ENCODE measurements at places on chromosomes 16 and 17.

DNA sequence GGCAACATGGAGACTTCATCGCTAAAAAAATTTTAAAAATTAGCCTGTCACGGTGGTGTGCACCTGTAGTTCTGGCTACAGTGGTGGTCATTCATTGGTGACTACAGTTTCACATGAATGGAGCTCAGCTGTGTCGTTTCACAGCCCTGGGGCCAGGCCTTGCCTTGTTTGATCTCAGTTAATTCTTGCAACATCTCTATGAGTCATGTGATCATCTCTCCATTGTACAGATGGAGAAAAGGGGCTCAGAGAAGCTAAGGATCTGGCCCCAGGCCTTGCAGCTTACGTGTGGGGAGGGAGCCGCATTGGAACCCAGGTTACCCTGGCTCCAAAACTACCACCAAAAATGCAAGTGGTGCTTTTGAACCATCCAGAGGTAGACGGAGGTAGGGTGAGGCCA lies 49.4 kb downstream of the GDE1 start:
- no peak for DNase-seq

DNA sequence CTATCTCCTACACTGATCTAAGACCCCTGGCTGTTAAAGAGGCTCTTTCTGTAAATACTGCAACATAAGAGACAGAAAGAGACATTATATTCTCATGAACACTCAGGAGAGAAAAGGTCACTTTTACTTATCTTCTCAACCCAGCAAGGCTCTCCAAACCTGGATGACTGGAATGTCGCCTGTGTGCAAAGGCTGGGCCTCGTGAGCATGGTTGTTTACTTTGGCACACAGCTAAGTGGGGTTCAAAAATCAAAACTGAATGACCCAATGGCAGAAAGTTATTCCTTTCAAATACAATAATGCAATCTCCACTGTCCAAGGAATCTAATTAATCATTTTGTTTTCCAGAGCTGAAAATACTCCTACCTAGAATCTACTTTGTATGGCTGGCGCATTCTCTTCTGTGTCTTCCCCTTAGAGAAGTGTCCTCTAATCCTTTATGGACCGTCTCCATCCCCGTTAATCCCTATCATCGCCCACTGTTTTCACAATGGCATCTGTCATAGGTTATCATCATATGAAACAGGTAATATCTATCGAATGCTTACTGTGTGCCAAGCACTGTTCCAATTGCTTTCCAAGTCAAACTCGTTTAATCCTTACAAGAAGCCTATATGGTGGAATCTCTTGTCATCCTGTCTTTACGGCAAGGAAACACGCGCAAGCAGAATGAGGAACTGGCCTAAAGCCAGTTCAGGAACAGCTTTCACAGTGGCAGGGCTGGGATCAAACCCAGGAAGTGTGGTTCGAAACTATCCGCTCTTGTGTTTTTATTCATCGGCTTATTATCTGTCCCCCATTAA lies 1.3 kb downstream of the SLX4 start:
- DNase-seq, result no peak

DNA sequence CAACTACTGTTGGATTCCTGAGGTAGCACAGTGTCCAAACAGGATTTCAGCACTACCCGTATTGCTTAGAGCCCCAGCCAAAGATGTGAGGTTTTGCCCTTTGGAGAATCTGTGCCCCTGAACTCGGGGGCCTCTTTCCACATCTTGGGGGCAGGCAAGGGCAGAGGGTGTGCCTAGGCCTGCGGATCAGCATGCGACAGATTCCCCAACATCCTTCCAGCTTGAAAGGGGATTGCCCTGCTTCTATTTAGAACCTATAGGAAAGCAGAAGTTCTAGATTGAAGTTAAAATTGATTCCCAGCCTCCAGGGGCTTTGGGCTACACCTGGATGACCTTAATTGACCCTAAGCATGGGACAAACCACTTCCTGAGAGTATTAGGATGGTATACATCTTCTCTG lies 19.6 kb downstream of the NOD2 start:
- no peak for DNase-seq

GRCh38 chr17:1753767-1754429 lies 8.0 kb upstream of the SERPINF1 start:
- DNase-seq, result no peak

- no peak for DNase-seq
These were observed 667 bp downstream of the EFCAB13 start for GRCh38 chr17:47324224-47325020.

- no peak for DNase-seq
These were observed 10.4 kb upstream of the NLRC3 start for GRCh38 chr16:3587547-3588110.

DNA sequence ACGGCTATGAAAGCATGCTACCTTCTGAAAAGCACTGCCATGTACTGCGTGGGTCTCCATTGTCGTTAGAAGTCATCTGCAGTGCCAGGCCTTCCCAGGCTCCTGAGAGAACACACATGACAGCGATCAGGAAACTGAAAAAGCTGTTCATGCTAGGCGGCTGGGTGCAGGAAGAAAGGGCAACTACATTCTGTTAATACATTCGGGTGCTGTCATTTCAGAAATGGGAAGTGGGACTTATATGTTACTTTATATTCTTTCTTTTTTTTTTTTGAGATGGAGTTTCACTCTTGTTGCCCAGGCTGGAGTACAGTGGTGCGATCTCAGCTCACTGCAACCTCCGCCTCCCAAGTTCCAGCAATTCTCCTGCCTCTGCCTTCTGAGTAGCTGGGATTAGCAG lies 19.9 kb downstream of the CFAP20 start:
- no peak for DNase-seq

- DNase-seq, result peak; percentile 36
These were observed 190.6 kb upstream of the FOXF1 start for GRCh38 chr16:86319585-86320236.

GRCh38 chr16:12323007-12323758 lies 346.6 kb downstream of the SNX29 start:
- DNase-seq, result peak; percentile 19

GRCh38 chr17:48106802-48107136 lies 797 bp upstream of the SNX11 start:
- DNase-seq, result no peak

DNA sequence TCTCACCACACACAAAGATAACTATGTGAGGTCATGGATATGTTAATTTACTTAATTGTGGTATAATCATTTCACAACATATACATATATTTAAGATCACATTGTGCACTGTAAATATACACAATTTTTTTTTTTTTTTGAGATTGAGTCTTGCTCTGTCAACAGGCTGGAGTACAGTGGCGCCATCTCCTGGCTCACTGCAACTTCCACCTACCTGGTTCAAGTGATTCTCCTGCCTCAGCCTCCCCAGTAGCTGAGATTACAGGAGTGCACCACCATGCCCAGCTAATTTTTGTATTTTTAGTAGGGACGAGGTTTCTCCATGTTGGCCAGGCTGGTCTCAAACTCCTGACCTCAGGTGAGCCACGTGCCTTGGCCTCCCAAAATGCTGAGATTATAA lies 11.5 kb upstream of the PRSS54 start:
- DNase-seq, result peak; percentile 12

- DNase-seq, result no peak
These were observed 115.4 kb downstream of the SALL1 start for GRCh38 chr16:51035711-51036110.

GRCh38 chr17:81379523-81379942 lies 15.7 kb upstream of the BAHCC1 start:
- DNase-seq, result no peak

- no peak for DNase-seq
These were observed 112.0 kb upstream of the CREBBP start for GRCh38 chr16:3992297-3993051.

DNA sequence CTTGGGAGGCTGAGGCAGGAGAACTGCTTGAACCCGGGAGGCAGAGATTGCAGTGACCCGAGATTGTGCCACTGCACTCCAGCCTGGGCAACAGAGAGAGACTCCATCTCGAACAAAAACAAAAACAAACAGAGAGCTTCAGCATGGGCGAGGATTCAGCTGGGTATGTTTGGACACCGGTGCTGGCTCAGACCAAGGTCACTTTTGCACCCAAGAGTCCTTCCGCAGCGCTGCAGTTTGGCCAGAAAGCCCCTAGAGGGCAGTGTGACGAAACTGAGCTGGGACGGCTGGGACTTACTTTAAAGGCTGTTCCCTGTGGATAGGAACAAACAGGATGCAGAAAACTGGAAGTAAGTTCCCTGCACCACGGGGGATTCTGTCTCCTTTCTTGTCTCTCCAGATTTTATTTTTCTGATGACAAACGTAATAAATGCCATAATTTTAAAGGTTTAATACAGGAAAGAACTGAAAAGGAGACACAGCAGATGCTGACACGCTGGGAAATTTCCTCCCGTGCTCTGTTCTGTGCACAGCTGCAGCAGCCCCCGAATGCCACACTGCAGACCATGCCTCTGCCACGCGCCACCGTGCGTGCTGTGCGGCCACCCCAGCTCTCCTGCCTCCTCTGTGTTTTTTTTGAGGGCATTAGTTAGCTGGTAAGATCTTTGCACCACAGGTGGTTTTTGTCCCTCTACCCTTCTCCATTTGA lies 25.2 kb upstream of the USP36 start:
- peak; percentile 68 for DNase-seq

DNA sequence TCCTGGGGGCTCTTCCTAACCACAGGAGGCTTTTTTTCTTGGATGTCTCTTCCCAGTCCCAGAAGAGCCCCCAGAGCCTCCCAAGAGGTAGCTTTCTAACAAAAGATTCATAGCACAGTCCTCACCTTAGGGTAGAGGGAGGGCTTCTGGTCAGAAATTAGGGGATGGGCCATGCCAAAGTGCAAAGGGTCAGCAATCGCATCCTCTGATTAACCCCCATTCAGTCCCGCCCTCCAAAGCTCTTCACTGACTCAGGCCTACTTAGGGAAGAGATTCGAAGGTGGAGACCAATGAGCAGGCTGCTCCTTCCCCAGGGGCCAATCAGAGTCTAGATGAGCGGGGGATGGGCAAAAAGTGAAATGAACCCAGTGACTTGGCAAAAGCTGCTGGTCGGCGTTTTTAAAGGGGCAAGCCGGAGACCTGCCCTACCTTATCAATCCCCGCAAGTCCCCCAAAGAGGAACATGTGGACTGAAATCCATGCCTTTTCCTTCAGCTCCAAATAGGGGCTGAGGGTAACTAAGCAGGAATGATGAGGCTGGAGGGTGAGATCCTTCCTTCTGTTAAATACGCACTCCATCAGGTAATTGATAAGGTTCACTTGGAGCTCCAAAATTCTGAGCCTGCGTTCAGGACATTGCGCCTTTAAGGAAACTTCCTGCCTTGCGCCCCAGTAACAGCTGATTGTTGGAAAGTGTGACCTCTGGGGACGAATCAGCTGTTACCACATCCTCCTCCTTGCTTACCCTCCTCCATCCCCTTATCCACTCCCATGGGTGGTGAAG lies 6.9 kb upstream of the TLCD2 start:
- DNase-seq, result peak; percentile 99

DNA sequence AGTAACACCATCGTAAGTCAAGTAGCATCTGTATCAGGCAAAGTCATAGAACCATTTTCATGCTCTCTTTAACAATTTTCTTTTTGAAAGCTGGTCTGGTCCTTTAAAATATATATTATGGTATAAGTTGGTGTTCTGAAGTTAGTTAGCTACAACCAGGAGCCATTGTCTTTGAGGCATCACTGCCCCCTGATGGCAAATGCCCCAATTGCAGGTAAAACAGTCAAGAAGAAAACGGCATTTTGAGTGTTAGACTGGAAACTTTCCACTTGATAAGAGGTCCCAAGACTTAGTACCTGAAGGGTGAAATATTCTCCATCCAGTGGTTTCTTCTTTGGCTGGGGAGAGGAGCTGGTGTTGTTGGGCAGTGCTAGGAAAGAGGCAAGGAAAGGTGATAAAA lies 14.1 kb downstream of the TP53 start:
- DNase-seq, result no peak

DNA sequence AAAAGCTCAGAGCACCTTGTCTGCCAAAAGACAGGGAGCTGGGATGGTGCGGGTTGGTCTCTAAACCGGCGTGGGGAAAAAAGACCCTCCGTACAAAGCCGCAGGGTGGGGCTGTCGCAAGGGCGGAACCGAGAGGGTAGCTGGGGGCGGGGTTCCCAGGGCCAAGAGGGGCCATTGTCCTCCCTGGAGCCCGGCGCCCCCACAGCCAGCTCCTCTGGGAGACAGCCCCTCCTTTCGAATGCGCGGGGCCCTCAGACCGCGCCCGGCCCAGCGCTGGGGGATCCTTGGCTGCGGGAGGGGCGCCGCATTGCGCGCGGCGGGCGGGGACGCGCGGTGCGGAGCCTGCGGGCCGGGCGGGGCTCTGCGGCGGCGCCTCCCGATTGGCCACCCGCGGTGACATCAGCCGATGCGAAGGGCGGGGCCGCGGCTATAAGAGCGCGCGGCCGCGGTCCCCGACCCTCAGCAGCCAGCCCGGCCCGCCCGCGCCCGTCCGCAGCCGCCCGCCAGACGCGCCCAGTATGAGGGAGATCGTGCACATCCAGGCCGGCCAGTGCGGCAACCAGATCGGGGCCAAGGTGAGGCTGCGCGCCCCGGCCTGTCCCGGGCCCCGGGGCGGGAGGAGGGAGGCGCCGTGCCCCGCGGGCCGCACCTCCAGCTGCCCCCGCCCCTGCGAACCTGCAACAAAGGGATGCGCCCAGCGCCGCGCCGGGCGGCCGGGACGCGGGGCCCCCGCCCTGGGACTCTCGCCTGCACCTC lies at the start of gene TUBB3:
TSS of gene TUBB3 (plus strand) at position 459 of the 756 bp plus-strand sequence. CDS start at position 519, 60 bp downstream.
- DNase-seq, result peak; percentile 88

DNA sequence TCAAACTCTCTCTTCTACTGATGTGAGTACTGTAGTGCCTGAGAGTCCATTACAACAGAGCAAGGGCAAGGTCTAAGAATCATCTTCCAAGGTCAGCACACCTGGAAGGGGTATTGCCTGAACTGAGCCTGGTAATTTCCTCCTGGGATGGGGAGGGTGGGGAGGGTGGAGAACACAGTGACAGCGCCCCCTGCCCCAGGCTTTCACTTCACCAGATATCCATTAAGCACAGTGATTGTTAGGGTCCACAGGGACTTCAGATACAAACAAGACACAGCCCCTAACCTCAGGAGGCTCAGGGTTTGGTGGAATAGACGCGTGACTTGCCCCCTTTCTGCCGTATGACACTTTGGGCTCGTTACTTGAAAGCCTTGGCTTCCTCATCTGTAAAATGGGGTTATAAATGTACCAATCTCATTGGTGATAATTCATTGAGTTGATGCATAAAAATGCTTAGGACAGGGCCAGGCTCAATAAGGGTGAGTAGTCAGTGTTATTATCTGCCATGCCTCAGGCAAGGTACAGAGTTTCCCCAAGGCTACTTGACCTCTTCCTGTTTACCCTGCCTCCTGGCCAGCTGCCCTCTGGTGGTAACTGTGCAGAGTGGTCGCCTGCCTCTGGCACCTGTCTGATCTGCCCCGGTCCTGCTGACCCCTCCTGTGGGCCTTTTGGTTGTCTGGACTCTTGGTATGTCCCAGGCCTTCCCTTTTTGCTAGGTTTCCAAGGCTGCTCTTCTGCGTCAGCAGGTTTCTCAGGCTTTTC lies 13.1 kb upstream of the BRD7 start:
- no peak for DNase-seq

Measured in fibroblast of skin of right biceps (primary cell).